ENCODE measurements at places on chromosomes 4 and X.
A peak's percentile ranks its signal among the peaks of the same experiment; 100 is the strongest.

GRCh38 chrX:63270873-63271272, 80.3 kb downstream of the SPIN4 start:
- no peak for DNase-seq

- DNase-seq = no peak
Observed at GRCh38 chrX:133726211-133726630, 259.2 kb downstream of the GPC3 start.

- no peak for DNase-seq
Observed at GRCh38 chr4:129362691-129363274, 266.8 kb downstream of the C4orf33 start.

DNA sequence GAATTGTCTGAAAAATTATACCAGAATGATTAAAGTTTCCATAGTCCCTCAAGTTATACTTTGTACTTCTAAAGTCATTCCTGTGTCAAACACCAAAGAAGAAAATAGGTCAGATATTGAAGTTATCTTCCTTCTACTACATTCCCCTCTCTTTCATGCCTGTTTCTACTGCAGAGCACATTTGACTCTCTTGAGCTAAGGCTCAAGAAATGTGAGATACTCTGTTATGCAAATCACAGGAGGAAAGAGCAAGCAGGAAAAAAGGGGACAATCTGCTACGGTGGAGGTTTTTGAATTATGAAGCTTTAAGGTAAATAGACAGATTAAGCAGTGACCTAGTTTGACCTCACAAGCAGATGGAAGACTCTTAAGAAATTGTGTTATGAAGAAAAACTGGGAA, 198.9 kb upstream of the LDB2 start:
- no peak for DNase-seq

GRCh38 chr4:151807220-151807619, 46.4 kb upstream of the GATB start:
- peak; percentile 13 for DNase-seq

DNA sequence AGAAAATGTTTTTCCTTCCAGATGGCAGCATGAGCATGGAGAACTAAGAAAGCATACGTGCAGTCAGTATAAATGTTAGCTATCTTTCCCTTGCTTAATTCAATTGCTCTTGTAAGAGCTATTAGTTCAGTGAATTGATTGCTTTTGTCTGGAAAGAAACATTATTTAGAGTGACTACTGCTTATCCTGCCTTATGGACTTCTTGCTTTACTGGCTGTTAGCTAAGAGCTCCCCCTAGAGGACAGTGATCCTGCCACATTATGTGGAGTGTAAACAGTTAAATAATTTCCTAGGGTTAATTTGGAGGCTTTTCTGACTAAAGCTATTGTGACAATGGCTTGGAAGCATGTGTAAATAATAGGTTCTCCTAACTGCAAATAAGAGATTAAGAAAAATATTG, 1402.4 kb downstream of the FAM133A start:
- DNase-seq = no peak

DNA sequence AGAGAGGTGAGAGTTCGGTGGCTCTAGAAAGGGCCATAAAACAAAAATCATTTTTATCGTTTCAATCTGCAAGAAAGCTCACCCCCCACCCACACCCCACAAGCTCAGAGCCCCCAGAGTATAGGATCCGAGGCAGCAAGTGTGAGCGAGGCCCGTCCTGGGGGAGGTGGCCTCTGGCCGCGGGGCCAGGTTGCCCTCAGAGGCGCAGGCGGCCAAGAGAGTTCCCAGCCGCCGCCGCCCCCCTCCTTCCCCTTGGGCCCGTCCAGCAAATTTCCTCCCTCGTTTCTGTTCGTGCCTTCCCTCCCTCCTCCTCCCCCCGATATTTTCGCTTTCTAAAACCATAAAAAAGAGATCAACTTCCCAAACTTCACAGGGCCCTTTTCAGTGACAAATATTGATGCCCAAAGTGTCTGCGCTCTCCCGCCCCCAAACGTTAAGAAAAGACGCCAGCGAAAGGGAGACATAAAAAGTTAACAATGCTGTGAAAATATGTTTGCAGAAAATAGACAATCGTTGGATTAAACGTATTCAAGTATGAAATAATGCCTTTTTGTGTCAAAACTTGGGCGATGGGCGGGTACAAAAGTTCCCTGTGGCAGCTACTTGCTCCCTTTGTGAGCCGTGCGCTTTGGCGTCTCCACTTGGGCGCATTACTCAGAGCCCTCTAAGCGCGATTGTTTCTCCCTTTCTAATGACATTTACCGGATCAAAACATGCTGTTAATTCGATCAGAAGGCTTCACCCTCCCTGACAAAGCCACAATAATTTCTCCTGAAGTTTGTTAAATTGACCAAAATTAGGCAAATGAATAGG, 1.1 kb upstream of the HELT start:
- no peak for DNase-seq

DNA sequence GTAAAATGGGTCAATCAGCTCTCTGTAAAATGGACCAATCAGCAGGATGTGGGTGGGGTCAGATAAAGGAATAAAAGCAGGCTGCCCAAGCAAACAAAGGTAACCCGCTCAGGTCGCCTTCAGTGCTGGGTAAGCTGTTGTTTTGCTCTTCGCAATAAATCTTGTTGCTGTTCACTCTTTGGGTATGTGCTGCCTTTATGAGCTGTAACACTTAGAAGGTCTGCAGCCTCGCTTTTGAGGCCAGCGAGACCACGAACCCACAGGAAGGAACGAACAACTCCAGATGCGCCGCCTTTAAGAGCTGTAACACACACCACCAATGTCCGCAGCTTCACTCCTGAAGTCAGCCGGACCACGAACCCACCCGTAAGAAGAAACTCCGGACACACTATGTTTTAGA, 11.5 kb upstream of the CAMK2D start:
- no peak for DNase-seq

DNA sequence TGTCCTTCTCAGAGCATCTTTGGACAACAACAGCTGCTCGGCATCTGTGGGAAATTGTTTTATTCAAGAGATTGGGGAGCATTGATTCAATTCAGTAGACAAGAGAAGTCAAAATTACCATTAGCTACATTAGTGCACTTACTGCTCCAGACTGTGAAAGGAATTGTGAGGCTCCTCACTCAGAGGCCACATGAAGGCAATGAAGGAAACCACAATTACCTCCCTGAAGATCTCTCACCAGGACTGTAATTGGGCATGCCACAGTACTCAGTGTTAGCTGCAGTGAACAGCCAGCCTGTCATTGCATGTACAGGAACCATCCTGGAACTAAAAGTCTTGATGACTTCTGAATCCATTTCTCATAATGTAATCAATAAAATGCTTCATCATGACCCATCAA, 144.8 kb downstream of the PPA2 start:
- DNase-seq = no peak

DNA sequence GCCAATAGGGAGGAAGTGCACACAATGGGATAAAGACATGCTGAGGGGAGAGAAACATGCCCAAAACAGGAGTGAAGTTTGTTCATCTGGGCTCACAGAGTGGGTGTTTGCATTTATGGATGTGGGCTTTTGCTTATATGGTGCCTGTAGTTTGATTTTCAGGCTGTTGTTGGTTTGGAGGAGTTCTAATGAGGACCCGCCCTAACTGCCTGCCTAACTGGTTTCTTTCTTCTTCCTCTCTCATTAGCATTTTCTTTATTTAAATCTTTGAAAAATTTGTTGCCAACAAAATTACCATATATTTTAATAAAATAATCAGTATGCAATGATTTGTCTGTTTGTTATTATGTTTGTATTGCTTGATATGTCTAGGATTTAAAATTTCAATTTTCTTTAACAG, 1965.8 kb downstream of the C4orf33 start:
- DNase-seq = no peak

GRCh38 chrX:101450961-101451360, 34.3 kb upstream of the ARMCX4 start:
- DNase-seq = no peak

- no peak for DNase-seq
Observed at GRCh38 chr4:164828955-164829354, 48.0 kb upstream of the APELA start.

DNA sequence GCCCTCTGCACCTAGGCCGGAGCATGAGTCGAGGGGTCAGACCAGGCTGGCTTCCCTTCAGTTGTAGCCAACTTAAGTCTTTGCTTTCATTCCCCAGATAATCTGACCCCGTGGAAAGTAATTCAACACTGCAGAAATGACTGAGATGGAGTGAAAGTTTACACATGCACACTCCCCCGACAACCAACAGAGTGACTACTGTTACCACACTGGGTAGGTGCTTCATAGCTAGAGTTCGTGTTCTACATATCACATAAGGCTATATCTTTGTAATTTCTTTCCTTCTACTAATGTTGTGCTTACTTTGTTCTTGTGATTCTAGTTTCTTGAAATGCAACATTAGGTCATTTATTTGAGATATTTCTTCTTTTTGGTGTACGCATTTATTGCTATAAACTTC, 7.2 kb upstream of the CTAG2 start:
- no peak for DNase-seq

DNA sequence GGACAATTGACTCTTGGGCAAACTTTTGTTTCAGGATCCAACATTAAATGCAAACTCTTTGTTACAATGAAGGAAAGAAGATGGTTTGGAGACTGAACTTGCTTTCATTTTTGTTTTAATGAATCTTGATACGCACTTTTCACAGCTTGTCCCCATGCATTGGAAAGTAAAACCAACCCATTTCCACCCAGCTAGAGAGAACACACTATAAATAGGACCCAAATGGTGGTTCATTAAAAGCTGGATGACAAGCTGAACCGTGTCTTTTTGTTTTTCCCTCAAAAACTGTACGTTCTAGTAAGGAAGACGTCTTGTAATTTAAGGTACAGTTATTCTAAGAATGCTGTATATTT, 95.3 kb upstream of the EGFL6 start:
- DNase-seq = no peak

GRCh38 chr4:24809815-24810405, 14.5 kb downstream of the SOD3 start:
- no peak for DNase-seq

- no peak for DNase-seq
Observed at GRCh38 chrX:13284570-13284969, 35.3 kb downstream of the ATXN3L start.

DNA sequence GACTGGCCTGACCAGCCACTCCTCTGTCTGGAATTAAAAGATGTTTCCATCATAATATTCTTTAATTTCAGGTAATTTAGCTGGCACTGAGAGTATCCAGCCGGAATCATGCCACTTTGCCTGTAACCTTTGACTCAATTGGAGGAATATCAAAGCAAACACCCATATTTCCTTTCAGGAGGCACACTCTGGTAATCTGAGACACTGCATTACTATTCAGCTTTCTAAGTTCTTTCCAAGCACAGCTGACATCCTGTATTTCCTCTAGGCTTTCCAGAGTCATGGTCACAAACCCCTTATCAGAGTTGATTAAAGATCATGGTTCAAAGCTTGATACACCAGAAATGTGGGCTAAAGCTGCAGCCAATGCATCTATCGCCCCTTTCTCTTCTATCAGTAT, 29.3 kb downstream of the INTS12 start:
- DNase-seq = no peak

GRCh38 chrX:120358737-120359456, 3.0 kb upstream of the ATP1B4 start:
- no peak for DNase-seq

GRCh38 chr4:159343116-159343515, 240.2 kb downstream of the RAPGEF2 start:
- no peak for DNase-seq

GRCh38 chr4:90792696-90793095, 665.5 kb downstream of the CCSER1 start:
- no peak for DNase-seq

DNA sequence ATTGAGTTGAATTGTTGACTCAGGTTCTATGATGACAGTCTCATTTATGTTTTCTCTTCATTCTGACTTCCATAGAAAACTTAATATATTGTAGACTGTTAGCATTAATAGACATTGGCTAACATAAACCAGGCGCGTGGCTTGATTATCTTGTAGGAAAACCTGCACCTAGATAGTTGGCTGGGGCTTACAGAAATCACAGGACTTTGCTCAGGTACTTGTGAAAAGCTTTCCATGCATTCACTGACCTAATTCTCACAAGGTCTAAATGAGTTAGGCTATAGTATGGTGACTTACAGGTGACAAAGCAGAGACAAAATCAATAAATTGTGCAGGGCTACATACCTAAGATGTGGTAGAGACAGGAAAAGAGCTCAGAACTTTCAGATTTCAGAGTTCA, 212.8 kb downstream of the GPAT3 start:
- no peak for DNase-seq

DNA sequence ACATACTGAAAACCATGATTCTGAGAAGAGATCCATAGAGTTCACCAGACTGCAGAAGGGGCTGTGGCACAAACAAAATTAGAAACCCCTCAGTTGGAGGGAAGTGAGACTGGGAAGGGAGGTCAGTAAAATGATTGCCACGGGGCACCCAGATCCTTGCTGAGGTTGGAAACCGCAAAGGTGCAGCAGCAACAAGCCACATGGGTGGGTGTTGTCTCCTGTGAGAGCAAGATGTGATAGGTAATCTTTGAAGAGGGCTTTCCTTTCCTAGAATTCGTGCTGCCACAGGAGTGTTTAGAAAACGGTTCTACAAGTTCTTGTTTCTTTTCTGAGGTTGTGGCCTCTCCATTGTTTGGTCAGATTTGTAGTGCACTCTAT, 85.5 kb downstream of the NFKB1 start:
- DNase-seq = no peak

- no peak for DNase-seq
Observed at GRCh38 chrX:21778236-21778635, 20.3 kb upstream of the SMPX start.

DNA sequence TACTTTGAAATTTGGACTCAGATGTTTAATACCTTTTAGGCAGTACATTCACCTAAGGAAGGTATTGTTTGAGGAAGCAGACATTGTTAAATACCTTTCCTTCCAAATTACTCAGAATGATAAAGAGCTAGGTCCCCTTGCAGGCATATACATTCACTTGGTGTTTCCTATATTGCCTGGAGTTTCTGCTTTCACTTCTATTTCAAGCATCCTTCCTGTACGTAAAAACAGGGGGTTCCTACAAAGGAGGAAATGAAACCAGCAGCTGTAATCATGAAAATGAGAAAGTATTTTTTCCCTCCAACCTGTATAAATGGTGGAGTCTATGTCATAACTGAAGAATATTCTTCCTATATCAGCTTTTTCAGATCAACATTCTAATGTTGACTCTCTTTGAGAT, 90.4 kb upstream of the RASGEF1B start:
- no peak for DNase-seq

DNA sequence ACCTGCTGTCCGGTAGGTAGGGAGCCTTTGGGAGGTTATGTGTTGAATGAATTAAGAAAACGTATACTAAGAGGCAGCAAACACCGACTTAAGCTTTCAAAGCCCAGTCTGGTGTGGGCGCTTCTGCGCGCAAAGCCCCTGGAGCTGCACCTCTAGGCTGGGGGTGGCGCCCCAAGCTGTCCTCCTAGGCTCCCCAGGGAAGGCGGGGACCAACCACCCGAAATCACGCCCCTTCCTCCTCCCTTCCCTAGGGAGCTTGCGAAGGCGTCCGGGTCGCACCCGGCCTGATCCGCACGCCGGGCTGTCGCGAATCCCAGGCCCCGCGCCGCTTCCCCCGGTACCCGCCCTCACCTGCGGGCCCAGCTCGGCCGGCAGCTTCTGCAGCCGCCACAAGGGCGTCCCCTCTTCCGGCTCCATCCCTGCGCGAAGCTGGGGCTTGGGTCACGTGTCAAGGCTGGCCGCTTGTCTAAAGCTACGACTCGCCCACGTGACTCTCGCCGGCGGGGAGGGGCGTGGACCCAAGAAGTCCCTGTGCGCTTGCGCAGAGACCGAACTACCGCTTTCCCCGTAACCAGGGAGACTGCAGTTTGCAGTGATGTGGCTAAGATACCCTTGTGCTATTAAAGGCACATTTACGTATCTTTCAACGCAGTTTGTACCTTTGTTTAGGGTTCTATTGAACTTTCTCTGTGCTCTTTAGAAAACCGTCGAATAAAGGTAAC, at the start of gene COMMD8:
Gene COMMD8, minus strand, starts transcription at position 468 of the 722 bp plus-strand sequence. Its CDS starts 51 bp downstream, at position 417.
- DNase-seq = peak; percentile 86

GRCh38 chrX:69150281-69150960, 14.8 kb downstream of the PJA1 start:
- DNase-seq = no peak
